Stimulated activated CD8-positive, alpha-beta memory T cell treated with anti-CD3 and anti-CD28 coated beads, Interleukin-4, amount 100 ng/mL, for 4 hours (primary cell): ENCODE measurements at places on chromosomes 5 and 9.

DNA sequence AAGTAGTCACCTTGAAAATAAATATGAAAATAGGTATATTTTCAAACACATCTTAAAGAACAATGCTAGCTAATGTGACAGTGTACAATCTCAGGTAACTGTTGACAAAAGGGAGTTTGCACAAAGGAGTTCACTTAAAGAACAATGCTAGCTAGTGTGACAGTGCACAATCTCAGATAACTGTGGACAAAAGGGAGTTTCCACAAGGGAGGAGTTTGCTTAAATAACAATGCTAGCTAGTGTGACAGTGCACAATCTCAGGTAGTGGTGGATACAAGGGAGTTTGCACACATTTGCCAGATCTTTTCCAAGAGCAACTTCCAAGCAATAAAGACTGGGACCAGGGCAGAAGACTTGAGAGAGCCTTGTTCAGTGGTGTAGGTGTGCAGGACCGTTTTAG is 442.9 kb upstream of the FTMT start:
- DNase-seq: no peak

DNA sequence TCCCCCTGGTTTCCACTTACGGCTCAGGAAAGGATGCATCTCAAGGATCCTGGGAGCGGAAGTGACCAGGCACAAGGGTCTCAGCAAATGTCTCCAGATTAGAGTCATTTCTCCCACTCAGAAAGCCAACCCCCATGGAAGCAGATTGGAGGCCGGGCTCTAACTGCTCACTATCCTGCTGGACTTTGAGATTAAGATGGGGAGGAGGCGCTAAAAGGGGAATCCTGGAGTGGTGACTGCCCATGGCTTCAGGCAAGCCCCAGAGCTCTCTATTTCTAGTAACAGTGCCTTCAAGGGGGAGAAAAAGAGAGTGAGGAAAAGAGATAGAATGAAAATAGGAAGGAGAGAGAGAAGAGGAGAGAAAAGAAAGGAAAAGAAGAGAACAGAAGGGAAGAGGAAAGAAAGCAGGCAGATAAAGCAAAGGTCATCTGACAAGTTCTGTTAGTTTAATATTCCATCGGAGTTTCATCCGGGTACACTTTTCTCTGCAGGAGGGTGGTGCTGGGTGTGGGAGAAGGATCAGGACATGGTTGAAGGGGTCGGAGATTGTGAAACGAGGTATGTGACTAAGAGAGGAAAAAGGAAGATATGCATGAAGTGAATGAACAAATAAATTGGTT is at the start of gene AGXT2:
Gene AGXT2, minus strand, starts transcription at position 165 of the 620 bp plus-strand sequence. Its CDS starts 57 bp downstream, at position 108.
- DNase-seq: no peak

GRCh38 chr9:130213911-130214761 is 41.9 kb downstream of the NCS1 start:
- no peak for DNase-seq

DNA sequence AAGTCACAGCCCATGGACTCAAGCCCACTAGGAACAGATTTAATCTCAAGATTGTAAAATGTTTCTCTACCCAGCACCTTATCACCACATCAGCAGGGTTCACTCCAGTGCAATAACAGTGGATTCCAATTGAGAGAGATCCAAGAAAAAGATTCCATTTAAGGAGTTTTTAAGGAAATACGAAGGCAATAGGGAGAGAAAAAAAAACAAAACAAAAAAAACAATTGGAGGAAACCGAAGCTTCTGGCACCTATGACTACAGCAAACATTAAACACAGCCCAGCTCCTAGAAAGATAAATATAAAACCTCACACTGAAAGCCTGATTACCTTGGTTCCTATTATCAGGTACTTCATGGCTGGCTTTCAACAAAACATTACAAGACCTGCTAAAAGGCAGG is 192.7 kb downstream of the DAB2IP start:
- DNase-seq: no peak

GRCh38 chr9:88090151-88090581 is 48.1 kb downstream of the SPATA31C2 start:
- no peak for DNase-seq

GRCh38 chr5:83377131-83377865 is 94.2 kb upstream of the VCAN start:
- no peak for DNase-seq

DNA sequence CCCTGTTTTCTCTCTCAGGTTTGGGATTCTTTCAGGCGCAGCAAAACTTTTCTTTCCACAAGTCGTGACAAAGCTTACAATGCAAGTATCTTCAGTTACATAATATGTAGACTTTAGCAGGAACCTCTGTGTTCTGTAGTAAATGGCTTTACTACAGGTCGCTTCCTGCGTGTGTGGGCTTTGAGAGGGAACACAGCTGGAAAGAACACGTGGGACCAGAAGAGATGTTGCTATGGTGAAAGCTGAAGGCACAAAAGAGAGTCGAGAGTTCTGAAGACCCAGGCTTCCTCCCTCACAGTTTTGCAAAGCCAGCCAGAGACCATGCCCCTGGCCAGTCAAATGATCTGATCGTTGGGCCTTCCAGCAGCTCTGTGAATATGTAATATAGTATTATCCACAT is 4.0 kb downstream of the ANKRD55 start:
- no peak for DNase-seq

DNA sequence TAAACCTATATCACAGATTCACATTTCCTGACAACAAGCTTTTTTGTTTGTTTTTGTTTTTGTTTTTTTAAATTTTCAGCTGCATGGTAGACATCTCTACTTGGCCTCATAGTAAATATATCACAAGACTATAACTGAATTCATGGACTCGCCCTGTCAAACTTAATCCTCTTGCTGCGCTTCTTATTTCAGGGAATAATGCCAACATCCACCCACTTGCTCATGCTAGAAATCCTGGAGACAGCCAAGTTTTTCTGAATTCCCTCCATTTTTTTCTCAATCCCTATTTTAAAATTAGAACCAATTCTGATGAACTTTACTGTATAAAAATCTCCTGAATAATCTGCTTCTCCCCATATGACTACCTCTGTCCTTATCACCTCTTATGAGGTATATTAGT is 283.6 kb upstream of the RPS23 start:
- DNase-seq: no peak

GRCh38 chr9:84711936-84712335 is 42.4 kb downstream of the NTRK2 start:
- DNase-seq: no peak

GRCh38 chr5:99023330-99023729 is 94.5 kb upstream of the CHD1 start:
- DNase-seq: no peak

DNA sequence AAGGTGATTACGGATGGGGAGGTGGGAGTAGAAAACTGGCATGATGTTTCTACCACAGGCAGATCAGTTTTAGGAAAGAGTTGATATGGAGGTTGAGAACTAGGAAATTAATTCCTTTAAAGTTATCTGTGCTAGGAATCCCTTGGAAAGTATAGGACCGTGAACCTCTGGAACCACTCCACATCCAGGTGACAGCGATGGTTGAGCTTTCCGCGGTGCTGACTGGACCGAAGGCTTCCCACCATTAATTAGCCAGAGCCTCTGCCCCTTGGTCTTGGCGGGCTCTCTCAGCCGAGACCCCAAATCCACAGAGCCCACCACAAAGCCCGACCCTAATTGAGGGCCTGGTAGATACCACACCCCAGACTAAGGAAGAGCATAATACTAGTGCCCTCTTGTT is 147.3 kb downstream of the MELK start:
- no peak for DNase-seq

DNA sequence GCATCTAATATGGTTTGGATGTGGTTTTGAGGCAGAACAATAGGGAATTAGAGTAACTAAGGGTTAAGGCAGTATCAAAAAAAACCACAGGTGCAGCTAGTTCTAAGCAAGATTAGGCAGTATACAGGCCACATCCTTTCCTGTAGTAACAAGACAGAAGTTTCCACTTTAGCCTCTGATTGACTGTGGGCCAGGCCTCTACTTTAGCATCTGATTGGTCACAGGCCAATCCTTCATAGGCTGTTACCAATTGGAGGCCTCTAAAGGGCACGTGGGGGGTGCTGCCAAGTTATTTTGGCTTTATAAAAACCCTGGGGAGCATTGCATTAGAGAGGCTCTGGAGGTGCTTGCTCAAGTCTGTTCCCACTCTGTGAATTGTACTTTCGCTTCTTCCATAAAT is 144.1 kb upstream of the ST8SIA4 start:
- DNase-seq: no peak

DNA sequence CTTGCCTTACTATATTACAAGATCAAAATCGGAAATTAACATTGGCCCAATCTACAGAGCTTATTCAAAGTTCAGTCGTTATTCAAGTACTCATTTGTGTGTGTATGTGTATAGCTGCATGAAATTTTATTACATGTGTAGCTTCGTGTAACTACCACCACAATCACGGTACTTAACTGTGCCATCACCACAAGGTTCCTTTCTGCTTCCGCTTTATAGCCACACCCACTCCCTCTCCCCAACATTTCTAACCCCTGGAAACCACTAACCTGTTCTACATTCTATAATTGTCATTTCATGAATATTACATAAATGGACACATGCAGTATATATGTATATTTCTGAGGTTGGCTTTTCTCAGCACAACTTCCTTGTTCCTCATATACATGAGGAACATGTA is 4.0 kb upstream of the TEX48 start:
- no peak for DNase-seq

GRCh38 chr5:135829179-135829578 is 5.3 kb upstream of the SLC25A48 start:
- no peak for DNase-seq

DNA sequence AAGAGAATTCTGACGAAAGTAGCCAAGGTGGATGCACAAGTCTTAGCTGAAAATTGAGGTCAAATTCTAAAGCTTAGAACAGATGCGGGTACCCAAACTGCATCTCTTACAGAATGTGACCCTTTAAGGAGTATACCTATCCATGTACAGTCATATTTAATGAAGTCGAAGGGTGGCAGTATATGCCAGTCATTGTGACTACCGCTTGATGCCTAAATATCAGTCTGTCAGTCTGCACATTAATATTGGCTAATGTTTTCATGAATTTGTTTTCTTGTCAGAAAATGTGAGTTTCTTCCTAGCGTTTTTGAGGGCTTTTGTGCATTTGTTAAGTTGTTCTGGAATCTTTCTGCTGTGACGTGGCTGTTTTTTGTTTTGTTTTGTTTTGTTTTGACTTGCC is 264.5 kb upstream of the ELAVL2 start:
- no peak for DNase-seq

DNA sequence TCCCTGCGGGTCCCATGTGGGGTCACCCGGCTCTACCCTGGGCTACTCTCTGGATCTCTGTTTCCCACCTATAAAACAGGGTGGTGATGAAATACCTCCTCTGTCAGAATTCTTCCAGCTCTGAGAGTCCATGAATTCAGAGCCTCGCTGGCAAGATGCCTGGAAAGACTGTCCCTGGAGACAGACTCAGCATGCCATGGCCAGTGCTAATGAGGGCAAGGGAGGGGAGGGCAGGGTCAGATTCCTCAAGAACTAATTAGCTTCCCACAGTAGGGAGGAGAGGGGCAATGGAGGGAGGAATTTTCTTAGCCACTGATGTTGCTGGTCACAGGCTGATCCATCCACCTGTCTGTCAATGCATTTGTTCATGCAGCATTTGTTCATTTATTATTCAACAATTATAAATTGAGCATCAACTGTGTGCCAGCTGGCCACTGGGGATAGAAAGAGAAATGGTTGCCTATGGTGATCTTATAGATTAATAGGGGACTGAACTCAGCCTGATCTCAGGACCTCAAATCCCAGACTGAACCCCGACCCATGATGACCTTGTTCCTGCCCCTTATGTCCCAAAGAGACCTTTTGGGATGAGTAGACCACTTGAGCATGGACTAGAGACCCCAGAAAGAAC is 4.7 kb downstream of the SYNPO start:
- no peak for DNase-seq

DNA sequence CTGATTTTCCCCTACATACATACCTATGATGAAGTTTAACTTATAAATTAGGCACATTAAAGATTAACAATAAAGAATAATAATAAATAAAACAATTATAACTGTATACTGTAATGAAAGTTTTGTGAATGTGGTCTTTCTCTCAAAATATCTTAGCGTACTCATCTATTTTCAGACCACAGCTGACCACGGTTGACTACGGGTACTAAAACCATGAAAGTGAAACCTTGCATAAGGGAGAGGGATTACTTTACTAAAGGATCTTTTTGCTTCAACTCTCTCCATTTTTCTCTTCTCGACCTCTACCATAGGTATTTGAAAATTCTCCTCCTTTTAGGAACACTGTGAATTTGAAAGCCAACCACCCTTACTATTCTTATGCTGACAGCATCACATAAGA is 475.5 kb downstream of the CETN3 start:
- DNase-seq: no peak

GRCh38 chr5:59190746-59191145 is 607.9 kb downstream of the RAB3C start:
- DNase-seq: no peak

- DNase-seq: no peak
Measured at GRCh38 chr5:33794550-33795181, 97.1 kb downstream of the ADAMTS12 start.
